Lung microvascular endothelial cell (primary cell): ENCODE measurements at places on chromosomes 7 and 10. TPM values are rescaled to one million over a fixed set of nuclear protein-coding genes. Genes with fewer than 3 reads are reported as not detected.

DNA sequence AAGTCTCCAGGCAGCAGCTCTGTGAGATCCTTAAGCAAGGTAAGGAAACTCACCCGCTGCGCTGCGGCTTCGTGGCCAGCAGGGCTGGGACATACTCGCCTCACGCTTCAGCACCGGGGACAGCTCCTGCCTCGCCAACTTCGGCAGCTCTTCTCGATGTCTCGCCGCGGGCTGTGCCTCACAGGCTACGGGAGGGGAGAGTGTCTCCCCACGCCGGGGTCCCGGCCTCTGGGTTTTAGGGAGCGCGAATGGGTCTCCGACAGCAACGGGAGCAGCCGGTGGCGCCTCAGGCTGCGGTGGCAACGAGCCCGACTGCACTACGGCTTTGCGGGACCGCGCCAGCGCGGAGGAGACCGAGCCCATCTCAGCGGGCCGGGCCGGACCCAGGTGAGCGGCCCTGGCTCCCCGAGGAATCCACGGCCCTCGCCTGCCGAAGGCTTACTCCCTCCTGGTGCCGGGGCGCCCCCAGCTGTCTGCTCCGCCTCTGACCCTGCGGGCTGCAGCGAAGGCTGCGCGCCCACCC lies 62.4 kb downstream of the LSM5 start:
- DNase-seq = peak; percentile 84

CTNNA3 gene
- 0.22 TPM in 1 of 2 replicates, not detected in the other for total RNA-seq

GRCh38 chr10:103555325-103555649 lies 61.8 kb downstream of the NEURL1 start:
- DNase-seq = no peak

HPSE2 gene
- total RNA-seq = under 0.01 TPM in 1 of 2 replicates, not detected in the other

MACC1 gene
- under 0.01 TPM in 2 replicates for total RNA-seq

- peak; percentile 93 for DNase-seq
These were observed 64.6 kb upstream of the STEAP1B start for GRCh38 chr7:22564511-22565045.

OSBPL3 gene
- total RNA-seq = 14.1 and 16.3 TPM in 2 replicates

LRIT1 gene
- not detected in 2 replicates for total RNA-seq

DNA sequence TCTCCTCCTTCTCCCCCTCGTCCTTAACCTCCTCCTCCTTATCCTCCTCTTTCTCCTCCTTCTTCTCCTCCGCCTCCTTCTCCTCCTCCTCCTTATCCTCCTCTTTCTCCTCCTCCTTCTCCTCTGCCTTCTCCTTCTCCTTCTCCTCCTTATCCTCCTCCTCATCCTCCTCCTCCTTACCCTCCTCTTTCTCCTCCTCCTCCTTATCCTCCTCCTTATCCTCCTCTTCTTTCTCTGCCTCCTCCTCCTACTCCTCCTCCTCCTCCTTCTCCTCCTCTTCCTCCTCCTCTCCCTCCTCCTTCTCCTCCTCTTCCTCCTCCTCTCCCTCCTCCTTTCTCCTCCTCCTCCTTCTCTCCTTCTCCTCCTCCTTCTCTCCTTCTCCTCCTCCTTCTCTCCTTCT lies 14.5 kb downstream of the PLXNA4 start:
- no peak for DNase-seq

SLC13A4 gene
- total RNA-seq = not detected in 2 replicates

MRC1 gene
- total RNA-seq = 148 and 201 TPM in 2 replicates

DNA sequence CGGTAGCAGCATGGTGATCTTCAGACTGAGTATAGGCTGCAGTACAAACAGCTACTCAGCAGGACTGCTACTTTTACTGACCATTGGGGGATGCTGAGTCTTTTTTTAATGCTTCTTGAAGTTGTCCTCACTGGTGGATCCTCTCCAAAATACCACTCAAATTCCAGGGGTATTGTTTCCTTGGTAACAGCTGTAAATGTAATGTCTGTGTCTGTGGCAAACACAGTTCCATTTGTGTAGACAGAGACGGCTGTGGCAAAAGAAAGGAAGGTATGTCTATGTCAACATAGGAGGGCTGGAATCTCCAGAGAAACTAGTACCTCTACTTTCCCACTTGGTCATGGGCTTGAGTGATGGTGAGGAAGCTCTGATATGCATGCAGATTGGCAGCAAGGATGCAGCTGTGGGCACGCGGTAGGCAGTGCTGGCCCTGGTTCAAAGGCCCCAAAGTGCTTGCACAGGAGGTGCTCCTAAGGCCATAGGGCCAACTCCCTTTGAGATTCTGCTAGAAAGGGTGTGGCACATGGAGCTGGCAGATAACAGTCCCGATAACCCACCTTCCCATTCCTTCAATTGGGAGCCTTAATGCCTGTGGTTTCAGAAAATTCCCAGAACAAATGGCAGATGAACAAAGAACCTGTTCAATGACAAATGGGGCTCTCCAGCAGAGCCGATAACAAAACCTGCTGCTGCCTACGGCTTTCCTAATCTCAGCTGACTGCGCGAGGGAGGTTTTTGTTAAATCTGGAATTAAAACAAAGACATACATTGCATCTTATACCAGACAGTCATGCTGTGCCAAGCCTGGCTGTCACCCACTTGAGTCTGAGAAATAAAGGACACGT lies 43.0 kb downstream of the PKD1L1 start:
- no peak for DNase-seq

DNA sequence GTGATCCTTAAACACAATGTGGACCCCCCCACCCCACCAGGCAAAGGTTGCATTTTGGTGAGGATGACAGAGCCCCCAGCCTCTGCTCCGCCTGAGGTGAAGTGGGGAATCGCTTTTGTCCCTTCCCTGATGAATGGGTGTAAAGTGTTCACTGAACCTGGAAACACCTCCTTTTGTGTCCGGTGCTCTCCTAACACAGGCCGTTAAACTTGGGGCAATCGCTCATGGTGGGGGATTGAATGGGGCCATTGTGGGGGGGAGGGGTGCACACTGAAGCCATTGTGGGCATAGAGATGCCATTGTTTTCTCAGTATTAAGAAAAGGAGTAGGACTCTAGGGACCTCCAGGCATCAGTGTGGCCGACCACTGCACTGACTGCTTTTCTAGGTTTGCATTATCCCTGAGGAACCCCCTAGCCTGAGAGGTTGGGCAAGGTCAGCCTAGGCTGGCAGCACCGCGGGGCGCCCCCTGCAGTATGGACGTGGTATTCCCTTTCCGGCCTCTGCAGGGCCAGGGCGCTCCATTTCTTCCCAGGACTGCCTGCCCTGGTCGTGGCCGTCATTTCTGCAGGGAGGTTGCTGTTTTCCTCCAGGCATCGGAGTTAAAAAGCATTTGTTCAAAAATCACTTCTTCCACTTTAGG lies 158.3 kb downstream of the TCF7L2 start:
- DNase-seq = no peak

DNA sequence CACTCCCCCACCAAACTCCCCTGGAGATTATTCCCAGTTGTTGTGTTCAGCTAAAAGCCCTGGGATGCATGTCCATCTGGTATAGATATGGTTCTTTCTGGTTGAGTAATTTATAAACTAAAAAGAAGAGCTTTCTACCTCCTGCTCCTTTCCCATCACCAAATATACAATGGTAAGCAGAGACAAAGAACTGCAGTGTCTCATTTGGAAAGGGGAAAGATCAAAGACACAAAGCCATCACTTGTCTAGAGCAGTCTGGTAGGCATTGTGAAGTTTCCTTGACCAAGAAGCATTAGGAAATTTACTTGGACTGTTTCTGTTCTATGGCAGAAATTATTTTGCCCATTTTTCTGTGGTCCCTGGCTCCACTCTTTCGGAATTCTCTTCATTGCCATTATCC lies 24.9 kb upstream of the PANK1 start:
- no peak for DNase-seq

MLXIPL gene
- total RNA-seq = not detected in 2 replicates

GARIN1A gene
- total RNA-seq = 0.20 and 0.22 TPM in 2 replicates

- DNase-seq = no peak
These were observed 26.4 kb downstream of the KIF11 start for GRCh38 chr10:92619368-92619767.

GRCh38 chr7:38178695-38179344 lies 775 bp downstream of the STARD3NL start:
- peak; percentile 67 for DNase-seq

- DNase-seq = peak; percentile 46
These were observed 32.1 kb downstream of the JCAD start for GRCh38 chr10:30027057-30028005.

CACNB2 gene
- total RNA-seq = not detected in 2 replicates

DNA sequence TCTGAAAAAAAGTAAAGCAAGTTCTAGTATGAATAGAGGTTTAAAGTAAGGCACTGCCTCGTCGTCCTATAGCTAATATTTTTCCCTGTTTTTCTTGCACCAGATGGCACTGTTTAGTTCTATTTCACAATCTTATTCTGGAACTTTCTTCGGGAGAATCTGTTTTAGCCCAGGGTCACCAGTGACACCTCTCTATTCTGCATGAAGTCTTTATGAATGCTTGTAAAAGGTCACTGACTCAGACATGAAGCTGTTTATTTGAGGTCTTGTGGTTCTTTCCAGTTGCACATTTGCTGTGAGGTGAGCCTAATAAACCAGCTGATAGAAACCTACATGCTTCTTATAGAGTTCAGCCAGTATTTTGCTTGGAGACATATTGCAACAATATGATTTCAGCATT lies 444.3 kb downstream of the AUTS2 start:
- DNase-seq = no peak

DNA sequence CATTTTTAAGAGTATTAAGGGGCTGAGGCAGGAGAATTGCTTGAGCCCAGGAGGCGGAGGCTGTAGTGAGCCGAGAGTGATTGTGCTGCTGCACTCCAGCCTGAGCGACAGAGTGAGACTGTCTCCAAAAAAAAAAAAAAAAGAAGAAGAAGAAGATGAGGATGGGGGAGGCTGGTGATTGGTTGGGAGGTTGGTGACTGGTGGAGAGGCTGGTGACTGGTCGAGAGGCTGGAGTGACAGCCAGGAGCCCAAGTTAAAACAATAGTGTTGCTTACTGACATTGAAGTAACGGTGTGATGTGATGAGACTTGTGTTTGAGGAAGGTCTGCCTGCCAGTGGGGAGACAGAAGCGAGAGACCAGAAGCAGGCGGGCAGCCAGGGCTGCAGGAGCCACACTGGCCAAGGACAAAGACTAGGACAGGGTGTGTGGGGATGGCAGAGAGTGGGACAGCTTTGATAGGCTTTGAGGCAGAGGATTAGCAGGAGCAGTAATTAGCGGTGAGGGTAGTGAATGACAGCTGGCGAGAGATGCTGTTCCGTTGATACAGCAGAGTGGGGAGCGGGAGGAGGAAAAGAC lies 4.9 kb downstream of the SRRT start:
- no peak for DNase-seq
